ENCODE measurements at places on chromosomes 3 and 15. TPM values are rescaled to one million over a fixed set of nuclear protein-coding genes. Genes with fewer than 3 reads are reported as not detected.

FSTL1 gene
- total RNA-seq = 812 TPM

DNA sequence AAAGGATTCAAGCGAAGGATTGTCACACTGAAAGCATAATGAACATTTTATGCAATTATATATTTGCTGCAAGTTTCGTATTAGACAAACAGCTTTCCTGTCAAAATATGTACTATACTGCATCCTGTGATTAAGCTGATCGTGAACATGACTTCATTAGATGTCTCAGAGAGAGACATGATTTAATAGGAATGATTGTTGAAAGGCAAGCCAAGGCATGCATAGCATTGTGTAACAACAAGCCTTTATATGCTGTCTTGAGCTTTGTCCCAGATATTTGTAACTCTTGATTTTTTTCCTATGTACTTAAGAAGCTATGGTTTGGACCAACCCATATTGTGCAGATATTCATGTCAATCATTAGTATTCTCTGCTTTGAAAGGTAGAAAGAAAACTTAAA lies 309.1 kb downstream of the KCNH8 start:
- DNase-seq = no peak

GRCh38 chr3:66017591-66017990 lies 21.1 kb downstream of the MAGI1 start:
- DNase-seq = no peak

GRCh38 chr3:104582092-104582491 lies 784.6 kb upstream of the ALCAM start:
- no peak for DNase-seq

GRCh38 chr15:42890161-42890913 lies 30.2 kb downstream of the TTBK2 start:
- DNase-seq = peak; percentile 97

DNA sequence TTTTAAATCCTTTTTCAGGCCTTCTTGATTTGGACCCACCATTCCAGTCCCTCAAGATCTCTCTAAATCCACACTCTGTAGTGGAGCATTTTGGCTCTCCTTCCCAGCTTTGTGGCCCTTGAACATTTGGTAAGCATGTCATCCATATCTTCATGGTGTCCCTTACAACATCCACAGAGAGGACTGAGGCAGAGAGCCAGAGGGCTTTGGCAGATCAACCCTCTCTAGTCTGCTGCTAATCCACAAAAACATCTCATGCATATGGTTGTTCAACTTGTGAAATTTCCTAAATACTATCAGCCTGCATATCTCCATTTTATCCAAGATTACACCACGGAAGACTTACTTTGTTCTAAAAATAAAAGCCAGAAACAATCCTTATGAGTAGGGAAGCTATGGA lies 23.2 kb downstream of the THRB start:
- DNase-seq = no peak

DNA sequence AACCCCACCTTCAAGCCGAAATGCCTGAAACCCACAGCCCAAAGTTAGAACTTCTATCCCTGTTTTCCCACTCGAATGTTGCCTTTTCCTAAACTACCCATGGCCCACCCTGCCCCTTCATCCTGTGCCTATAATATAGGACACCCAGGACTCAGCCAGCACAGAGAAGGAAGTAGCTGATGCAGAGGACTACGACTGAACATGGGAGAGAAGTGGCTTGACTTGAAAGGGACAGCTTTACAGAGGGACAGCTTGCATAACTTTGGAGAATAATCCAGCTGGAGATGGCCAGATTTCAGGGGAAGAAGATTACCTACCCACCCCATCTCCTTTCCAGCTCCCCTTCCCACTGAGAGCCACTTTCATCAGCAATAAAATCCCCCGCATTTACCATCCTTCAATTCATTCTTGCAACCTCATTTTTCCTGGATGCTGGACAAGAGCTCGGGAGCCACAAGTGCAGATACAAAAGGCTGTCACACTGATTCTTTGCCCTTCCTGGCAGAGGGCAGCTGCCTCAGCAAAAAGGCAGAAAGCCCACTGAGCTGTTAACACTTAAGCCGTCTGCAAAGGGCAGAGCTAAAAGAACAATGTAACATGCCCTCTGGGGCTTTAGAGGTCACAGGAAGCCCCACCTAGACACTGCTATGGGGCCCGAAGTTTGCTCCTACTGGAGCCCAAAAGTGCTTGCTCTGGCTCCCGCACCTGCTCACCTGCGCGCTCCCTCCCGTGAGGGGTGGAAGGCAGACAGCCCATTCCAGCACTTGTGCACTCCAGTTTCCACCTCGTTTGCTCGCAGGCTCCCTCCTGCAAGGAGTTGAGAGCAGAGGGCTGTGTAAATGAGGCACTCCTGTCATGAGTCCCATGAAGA lies 224.0 kb downstream of the TBC1D5 start:
- no peak for DNase-seq

- DNase-seq = no peak
These were observed 472.9 kb upstream of the CBLB start for GRCh38 chr3:106341586-106342162.

GRCh38 chr3:3665961-3666640 lies 133.1 kb upstream of the LRRN1 start:
- peak; percentile 28 for DNase-seq

DNA sequence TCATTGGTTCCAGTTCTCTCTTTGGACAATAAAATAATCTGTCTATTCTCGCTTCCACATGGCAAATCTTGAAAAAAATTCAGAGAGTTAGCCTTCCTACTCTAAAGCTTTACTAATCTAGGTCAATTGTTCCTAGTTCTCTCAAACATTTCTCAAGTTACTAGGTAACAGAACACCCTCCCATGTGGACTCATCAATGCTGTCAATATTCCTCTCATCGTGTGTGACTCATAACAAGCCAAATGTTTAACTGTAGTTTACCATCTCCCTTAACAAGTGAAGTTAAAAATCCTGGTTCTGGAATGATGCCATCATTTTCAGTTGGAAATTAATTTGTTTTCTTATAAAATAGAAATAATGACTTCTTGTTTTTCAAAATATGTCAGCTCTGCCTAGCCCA lies 438.6 kb downstream of the ROBO1 start:
- no peak for DNase-seq

SGO1 gene
- total RNA-seq = 30.0 TPM

DNA sequence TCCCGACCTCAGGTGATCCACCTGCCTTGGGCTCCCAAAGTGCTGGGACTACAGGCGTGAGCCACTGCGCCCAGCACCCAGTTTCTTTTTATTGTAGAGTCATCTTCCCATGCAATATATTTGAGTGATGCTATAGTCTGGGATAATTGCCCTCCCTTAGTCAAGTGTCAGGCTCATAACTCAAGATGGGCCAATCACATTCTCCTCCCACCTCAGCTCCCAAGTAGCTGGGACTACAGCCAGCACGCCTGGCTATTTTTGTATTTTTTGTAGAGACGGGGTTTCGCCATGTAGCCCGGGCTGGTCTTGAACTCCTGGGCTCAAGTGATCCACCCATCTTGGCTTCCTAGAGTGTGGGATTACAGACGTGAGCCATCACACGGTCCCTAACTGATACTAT lies 15.2 kb upstream of the PTPN9 start:
- DNase-seq = no peak
